Stimulated activated CD8-positive, alpha-beta memory T cell treated with anti-CD3 and anti-CD28 coated beads, Interleukin-4, amount 100 ng/mL, for 4 hours (primary cell): ENCODE measurements at places on chromosomes 13 and 19.
A peak's percentile ranks its signal among the peaks of the same experiment; 100 is the strongest.

- DNase-seq, result no peak
Measured at GRCh38 chr13:73547239-73547638, 488.4 kb downstream of the KLF5 start.

GRCh38 chr13:50449465-50449864, 394.0 kb downstream of the DLEU7 start:
- no peak for DNase-seq

GRCh38 chr13:89343165-89343564, 1672.0 kb downstream of the SLITRK5 start:
- DNase-seq, result no peak

GRCh38 chr13:48224701-48225100, 8.3 kb upstream of the ITM2B start:
- DNase-seq, result no peak

DNA sequence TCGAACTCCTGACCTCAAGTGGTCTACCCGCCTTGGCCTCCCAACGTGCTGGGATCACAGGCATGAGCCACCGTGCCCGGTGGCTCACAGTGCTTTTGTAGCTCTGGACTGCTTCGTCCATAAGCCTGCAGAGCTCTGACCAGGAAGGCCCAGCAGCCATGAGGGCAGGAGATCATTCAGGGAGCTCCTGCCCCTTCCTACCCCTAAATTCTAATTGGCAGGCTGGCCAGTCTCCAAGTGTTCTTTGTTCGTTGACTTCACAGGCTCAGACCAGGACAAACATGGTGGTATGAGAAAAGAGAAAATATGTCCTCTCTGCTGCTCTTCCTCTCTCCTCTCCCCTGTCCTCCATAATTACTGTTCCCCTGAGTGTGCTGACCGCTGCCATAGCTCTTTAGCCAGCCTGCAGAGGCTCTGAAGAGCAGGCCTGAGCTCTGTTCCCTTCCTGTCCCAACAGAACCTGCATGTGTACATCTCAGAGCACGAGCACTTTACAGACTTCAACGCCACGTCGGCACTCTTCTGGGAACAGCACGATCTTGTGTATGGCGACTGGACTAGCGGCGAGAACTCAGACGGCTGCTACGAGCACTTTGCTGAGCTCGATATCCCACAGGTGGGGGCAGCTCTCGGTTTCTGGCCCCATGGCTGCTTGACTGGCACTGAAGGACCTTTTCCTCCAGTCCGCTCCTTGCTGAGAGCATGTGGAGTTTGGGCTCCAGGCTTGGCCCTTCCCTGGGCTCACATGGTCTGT, 19.0 kb downstream of the CLPTM1 start:
- no peak for DNase-seq

GRCh38 chr19:47514151-47514868, 553 bp downstream of the NAPA start:
- no peak for DNase-seq

DNA sequence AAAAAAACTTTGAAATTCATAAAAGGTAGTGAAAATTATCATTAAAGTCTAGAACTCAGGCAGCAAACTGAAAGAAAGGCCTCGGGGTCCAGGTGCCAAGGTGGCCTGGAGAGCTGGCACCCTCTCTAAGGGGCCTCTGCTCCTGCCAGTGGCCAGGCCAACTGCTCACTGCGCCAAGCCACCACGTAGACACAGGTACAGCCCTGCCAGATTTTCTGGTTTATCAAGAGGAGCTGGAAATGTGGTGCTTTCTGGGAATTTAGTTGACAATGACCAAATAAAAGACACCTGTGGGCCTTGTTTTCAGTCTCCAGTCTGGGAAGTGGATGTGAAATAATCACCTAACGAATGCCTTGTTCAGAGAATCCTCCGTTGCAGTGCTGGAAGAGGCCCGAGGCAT, 22.8 kb downstream of the ZNF574 start:
- no peak for DNase-seq

- no peak for DNase-seq
Measured at GRCh38 chr13:45101327-45102018, 18.8 kb upstream of the GTF2F2 start.

GRCh38 chr13:40388617-40389016, 277.8 kb downstream of the FOXO1 start:
- peak; percentile 69 for DNase-seq
